ENCODE measurements at places on chromosomes 7 and 10. TPM values are rescaled to one million over a fixed set of nuclear protein-coding genes. Genes with fewer than 3 reads are reported as not detected.

- DNase-seq = no peak
These were observed 303.1 kb downstream of the KCNMA1 start for GRCh38 chr10:77334501-77334900.

DNA sequence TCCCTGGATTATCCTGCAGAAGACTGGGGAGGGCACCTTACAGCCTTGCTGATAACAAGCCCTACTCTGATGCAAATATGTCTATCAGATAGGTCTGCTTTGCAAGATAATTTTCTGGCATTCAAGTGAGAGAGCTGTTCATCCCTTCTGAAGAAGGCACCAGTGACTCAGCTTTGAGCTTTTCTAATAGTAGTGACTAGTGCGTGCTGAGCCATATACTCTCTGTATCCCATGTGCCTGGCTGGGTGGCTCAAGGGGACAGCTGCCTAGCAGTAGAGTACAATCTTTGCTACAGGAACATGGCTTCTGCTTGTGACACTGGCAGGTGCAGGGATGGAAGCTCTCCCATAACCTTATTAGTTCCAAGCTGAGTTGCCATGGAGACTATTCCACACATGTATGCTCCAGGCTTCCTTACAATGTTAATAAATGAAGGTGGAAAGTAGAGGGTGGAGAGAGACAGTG, 35.0 kb upstream of the ABCB4 start:
- DNase-seq = peak; percentile 30

GRCh38 chr10:5503477-5503835, 4.1 kb upstream of the CALML5 start:
- no peak for DNase-seq

GRCh38 chr7:129792721-129793120, 160.0 kb downstream of the UBE2H start:
- peak; percentile 38 for DNase-seq

- DNase-seq = no peak
These were observed 382 bp downstream of the DIP2C start for GRCh38 chr10:689121-689451.

DNA sequence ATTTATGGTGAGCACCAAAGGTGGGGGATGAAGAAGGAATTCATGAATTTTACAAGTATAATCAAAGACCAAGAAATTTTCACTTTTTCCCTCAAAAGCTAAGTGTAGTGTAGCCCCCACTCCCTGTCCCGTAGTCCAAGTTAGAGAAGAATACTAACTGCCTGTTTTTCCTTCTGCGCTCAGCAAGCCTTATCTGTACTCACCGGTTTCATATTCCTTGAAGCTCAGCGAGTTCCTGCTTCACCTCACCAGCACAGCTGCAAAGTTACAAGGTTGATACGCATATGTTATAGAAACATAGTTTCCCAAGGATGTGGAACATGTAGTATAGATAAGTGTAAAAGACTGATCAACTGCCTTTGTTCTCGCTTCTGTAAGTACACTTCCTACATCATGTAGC, 16.0 kb upstream of the ZNF33B start:
- DNase-seq = no peak

DNA sequence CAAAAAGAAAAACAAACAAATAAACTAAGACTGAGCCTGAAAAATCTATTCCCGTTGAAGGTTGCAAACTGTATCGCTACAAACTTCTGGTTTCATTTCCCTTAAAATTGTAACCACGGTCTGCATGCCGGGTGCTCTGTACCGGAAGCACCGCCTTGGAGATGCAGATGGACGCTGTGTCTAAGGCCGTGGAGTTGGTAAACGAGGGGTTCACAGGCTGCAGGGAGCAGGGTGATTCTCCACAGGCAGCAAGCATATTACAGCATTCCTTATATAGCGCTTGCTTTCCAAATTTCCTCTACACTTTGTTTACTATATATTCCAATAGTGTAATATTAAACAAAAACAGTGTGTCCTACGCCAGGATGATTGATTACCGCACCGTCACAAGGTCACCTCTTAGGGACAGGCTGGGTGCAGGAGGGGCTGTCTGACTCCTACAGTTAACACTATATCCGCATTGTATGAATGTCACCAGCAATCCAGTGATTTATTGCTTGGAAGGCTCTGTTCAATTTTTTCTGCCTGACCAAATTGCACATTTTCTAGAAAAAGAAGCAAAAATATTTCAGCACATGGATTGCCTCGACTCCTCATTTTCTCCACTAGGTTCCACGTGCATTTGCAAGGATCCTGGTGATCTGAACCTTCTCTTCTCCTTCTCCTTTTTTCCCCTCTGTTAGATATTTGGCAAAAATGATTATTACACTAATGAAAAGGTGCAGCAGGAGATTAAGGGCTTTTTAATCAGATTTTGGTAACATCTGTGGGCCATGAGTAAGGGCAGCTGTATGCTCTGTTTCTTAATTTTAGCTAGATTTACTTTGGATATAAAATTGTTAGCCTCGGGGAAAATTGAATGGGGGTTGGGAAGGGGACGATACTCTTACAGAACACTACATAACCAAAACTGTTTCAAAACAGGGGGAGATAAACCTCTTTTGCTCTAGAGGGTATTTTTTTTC, 325.8 kb upstream of the MGMT start:
- DNase-seq = peak; percentile 66

DNA sequence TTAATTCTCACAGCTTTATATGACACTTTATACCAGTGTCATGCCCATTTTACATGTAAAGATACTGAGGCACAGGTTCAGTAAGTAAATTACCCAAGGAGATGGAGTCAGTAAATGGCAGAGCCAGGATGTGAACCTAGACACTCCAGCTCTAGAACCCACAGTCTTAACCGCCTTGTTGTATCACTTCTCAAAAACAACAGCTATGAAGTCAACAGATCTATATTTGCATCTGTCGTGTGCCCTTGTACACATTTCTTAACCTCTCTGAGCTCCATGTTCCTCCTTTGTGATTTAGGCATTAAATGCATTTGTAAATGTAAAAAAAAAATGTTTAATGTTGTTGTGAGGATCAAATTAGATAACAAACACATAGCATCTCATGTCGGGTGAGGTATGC, 716.2 kb downstream of the SUGCT start:
- DNase-seq = no peak

FAM24B gene
- 9.2 TPM for polyA plus RNA-seq

PLEKHS1 gene
- polyA plus RNA-seq = not detected
